Activated gamma-delta T cell treated with anti-CD3 and anti-CD28 coated beads, Interleukin-2, amount 50 U/mL, for 16 hours (primary cell): ENCODE measurements at places on chromosomes 3 and 15.

DNA sequence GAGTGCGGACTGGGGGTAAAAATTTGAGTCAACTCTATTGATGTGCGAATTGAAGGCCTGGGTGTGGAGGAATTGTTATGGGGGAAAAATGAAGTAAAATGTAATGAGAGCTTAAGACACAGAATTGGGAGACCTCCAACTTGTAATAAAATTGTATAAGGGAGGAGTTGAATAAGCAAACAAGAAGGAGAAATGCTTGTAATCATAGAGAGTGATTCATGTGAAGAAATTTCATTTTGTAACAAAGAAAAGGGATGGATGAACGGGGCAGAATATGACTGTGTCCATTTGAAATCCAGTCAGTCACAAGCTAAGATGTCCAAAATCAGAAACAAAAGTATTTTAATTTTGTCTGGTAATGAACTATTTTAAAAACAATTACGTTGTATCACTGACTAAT lies 552.3 kb downstream of the NAALADL2 start:
- DNase-seq, result no peak

GRCh38 chr3:15303728-15304127 lies 28.7 kb downstream of the SH3BP5 start:
- no peak for DNase-seq

GRCh38 chr3:163916596-163917560 lies 1161.4 kb downstream of the SI start:
- no peak for DNase-seq

- no peak for DNase-seq
These were observed 550.2 kb downstream of the PYDC2 start for GRCh38 chr3:192011137-192011536.

DNA sequence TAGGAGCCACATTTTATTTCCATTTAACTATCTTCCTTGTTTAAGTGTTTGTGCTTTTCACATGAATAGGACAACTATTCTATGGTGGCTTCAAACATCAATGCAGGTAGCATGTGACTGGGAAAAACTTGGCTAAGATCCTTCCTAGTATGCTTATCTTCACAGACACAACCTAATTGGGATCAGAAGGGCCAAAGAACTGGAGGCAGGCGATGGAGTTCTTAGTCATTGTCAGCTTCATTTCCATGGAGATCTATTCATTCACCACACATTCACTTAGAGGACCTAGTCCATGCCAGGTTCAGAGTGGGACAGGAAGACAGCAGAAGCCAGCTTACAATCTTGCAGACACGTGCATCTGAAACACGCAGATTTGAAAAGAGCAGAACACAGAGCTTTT lies 277.5 kb upstream of the PPP2R3A start:
- DNase-seq, result no peak

- DNase-seq, result no peak
These were observed 524.7 kb downstream of the DIPK2A start for GRCh38 chr3:144496141-144496835.

DNA sequence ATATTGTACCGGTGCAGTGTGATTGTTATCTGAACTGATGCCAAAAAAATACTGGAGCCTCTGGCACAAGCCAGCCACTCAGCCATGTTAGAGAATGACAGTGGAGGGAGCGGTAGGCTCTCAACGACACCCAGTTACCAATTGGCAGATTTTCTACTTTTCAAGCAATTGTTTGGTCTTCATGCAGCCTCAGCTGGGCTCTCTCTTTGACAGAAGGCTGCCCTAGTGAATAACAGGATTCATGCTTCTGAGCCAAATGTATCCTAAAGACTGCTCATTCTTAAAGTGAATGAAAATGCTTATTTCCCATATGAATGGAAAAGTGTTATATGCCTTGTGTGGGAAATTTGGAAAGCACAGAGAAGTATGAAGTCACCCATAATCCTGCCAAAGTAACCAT lies 261.2 kb upstream of the TRIM42 start:
- no peak for DNase-seq

- no peak for DNase-seq
These were observed 77.6 kb upstream of the RAP2B start for GRCh38 chr3:153084431-153084830.

DNA sequence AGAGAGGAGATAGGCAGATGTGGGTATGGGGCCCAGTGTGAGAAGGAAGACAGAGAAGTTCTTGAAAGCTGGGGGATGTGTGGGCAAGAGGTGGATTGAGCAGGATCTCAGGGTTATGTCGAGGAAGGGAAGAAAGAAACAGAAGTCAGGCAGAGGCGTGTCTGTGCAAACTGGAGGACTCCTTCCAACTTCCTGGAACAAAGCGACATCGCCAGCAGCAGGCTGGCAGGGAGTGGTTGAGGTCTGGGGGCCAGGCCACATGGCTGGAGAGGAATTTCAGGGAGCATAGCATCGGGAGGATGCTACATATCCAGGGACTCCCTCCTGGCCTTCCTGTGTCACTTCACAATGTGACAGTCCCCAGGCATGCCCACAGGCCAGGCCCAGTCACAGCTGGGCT lies 42.9 kb upstream of the MYZAP start:
- DNase-seq, result no peak

GRCh38 chr15:69727121-69727924 lies 274.7 kb downstream of the RPLP1 start:
- no peak for DNase-seq

- DNase-seq, result no peak
These were observed 63.3 kb downstream of the ZNF106 start for GRCh38 chr15:42427429-42428223.

- no peak for DNase-seq
These were observed 20.4 kb downstream of the RETNLB start for GRCh38 chr3:108736821-108737220.

GRCh38 chr3:12990781-12991480 lies 82.3 kb downstream of the IQSEC1 start:
- no peak for DNase-seq

- no peak for DNase-seq
These were observed 40.8 kb downstream of the SEMA5B start for GRCh38 chr3:122986693-122987179.

GRCh38 chr15:66594836-66595235 lies 29.0 kb upstream of the LCTL start:
- no peak for DNase-seq

DNA sequence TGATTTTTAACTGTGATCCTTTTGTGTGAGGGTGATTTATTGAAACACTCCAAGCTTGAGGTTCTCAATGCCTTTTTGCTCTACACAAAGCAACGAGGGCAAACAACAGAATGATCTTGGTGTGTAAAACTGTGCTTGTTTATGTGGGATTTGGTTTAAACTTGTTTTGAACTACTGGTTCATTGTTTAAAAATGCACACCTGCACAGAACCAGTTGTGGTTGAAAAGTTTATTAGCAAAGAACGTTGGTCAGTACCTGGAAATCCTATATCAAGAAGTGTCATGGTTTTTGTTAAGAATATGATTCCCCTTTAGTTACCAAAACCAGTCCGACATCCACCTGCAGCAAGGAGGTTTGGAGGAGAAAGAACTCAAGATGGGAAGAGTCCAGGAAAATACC lies 239.4 kb downstream of the WNT5A start:
- no peak for DNase-seq

DNA sequence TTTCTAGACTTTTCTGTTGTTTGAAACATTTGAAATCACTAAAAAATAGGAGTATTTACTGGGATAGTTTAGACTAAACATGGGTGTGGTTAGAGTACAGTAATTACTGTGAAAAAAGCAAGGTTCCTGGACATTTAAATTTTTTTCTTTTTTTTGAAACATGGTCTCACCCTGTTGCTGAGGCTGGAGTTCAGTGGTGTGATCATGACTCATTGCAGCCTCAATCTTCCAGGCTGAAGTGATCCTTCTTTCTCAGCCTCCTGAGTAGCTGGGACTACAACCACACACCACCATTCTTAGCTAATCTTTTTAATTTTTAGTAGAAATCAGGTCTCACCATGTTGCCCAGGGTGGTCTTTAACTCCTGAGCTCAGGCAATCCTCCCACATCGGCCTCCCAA lies 20.4 kb upstream of the CELF6 start:
- no peak for DNase-seq

- DNase-seq, result no peak
These were observed 94.5 kb downstream of the TPRA1 start for GRCh38 chr3:127495821-127496655.

GRCh38 chr15:76340803-76341365 lies 4.3 kb downstream of the ISL2 start:
- DNase-seq, result no peak

- DNase-seq, result no peak
These were observed 73.4 kb downstream of the CRYBG3 start for GRCh38 chr3:97895216-97895615.

GRCh38 chr15:83998486-83998885 lies 237.1 kb upstream of the GOLGA6L4 start:
- DNase-seq, result no peak

DNA sequence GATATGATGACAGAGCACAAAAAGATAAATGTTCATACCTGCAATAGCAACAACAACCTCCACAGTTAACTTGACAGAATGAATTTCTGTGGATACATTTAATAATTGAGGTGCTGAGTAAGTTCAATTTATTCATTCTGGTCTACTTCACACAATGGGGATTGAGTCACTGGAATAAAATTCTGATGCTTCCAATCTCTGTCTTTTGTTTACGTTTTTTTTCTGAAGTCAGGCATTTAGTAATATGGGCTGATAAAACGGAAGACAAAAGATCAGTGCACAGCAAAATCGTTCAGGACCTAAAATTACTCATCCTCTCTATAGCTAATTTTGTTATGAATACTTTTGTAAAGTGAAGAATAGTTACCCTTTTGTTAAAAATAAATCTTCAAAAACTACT lies 565.9 kb upstream of the CCDC54 start:
- no peak for DNase-seq

DNA sequence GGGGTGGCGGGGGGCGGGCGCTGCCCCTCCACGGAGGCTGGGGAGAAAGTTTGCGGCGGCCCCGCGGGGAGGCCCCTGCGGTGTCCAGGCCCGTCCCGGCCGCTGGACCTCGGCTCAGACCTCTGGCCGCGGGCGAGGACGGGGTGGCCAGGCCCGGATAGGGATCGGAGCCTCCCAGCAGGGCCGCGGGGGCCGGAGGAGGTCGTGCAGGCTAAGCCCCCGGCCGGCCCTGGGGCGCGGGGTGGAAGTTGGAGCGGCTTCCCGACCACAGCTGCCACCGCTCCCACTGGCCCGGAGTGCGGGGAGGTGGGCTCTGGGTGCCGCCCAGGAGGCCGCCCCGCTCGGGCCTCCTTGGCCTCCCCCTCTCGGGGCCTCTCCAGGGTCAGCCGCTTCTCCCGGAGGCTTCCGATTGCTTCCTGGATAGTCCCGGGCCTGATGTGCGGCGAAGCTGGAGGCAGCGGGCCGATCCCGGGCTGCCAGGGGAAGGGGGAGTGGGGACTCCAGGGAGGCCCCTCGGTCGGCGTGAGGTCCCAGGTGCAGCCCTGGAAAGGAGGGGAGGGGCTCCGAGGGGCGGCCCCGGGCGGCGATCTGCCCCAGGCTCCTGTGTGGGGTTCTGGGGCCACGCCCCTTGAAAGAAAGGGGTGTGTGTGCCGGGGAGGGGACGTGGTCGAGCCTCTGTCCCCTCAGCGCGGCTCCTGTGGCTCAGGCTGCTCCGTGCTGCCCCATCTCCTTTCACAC lies 907 bp downstream of the PLXNA1 start:
- DNase-seq, result no peak

DNA sequence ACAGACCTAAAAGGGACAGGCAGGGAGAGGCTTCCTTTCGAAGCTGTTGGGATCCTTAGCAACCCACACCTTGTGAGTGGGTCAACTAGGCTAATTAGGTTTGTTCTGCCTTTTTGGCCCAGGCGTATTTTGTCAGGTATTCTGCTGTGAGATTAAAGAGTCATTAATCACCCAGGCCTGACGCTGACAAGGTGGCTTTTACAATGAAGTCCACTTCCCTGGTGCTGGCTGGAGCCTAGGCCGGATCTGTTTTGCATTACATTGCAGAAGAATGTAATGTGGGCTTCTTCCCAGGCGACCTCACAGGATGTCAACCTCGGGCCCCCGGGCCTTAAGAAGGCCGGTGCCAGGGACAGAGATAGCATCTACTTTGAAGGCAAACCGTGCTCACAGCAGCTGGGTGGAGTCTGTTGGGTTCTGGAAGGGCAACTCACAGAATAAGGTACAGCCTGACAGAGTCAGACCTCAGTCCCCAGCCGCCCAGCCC lies 76.9 kb downstream of the HES1 start:
- DNase-seq, result no peak

DNA sequence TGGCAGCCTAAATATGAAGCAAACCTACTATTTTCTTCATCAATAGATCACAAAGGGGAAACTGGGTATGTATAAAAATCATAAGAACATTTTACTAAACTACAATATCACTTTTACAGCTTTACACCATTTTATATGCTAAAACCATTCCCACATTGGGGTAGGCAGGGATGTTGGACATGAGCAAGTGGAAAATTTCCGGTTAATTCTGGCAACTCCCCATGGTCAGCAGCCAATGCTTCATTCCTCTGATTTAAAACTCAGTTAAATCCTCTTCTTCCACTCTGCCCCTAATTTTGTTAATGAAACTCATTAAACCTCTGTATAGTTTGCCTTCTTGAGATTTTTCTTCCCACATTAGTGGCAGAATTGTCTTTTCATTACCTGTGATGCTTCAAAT lies 552.5 kb upstream of the NECTIN3 start:
- DNase-seq, result no peak

DNA sequence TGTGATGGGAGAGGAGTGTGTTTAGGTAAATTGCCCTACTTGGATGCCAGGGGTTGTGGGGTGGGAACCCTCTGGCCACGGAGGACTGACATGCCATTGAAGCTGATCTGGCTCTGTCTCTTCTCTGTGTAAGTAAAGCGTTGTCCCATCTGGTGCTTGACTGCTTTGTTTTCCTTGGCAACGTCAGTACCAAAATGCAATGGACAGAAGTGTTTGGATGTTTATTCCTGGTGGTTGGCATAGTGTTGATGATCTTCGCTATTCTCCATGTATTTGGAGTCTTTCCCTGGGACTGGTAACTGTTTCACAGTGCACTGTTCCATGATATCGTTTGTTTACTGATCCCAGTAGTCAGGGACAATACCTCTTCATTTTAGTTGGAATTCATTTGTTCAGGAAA lies 130.5 kb upstream of the MCTP2 start:
- DNase-seq, result no peak

- DNase-seq, result no peak
These were observed 21.6 kb downstream of the RPL22L1 start for GRCh38 chr3:170848292-170848917.

DNA sequence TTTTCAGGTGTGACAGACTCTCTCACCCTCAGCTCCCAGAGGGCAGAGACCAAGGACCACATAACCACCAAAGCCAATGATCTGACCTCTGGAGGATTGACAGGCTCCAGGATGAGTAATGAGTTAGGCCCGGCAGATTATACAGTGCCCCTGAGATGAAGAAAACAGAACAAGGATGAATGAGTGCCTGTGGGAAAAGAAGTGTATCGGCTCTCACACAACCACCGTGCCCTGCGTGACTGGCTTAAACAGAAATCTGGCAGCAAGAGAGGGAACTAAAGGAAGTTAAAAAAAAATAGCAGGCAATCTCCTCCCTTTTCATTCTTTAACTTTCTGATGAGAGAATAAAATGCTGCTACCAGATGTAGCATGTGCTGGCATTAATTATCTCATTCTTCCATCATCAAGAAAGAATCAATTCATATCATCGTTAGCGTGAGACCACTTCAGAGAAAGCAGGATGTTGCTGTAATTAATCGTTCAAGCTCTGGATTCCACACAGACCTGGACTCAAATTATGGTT lies 227.5 kb upstream of the COL8A1 start:
- DNase-seq, result no peak

GRCh38 chr3:82505079-82505756 lies 743.8 kb upstream of the GBE1 start:
- DNase-seq, result no peak
